ENCODE measurements at places on chromosomes 3 and 15.

DNA sequence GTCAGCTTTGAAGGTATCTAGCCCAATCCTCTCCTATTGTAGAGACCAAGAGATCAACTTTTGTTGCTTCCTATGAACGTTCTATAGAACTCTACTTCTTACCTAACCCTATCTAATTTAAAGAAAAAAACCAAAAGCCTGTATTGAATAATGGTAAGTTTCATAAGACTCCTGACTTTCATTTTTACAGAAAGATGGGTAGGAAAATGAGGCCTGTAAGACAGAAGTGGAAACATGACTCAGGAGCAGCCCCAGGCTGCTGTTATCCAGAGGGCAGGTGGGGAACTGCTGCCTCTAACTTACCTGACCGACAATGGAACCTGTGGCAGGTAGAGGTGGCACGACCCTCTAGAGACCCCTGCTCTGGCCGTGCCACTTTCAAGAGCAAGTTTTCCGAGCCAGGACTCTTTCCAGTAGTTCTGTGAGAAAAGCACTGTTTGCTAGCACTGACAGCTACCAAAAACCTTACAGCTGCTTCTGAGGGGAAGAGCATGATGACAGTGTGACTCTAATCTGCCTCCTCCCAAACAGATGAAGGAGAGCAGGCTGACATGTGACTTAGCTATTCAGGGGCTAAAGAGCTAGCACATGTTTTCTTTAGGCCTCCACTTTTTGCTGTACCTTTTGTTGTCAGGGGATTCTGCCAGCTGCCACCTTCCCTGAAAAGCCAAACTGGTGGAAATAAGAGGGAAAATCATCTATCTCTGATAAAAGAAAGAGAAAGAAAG is 17.5 kb downstream of the POPDC2 start:
- no peak for DNase-seq

DNA sequence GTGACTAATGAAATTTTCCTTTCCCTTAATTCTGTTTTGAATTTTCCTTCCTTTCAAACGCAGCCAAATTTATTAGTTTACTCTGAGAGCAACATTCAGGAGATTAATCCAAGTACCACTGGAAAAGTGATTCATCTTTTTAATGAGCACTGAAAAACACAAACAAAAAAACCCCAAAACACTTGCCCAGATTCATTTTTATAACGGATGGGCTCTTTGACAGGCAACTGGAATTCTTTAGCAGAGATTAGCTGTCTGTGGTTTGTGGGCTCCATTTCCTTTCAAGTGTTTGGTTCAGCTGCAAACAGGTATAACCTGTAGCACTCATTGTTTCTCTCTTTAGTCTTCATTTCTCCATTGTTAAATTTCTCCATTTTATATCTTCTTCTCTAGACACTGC is 3.1 kb upstream of the POLR2M start:
- no peak for DNase-seq

DNA sequence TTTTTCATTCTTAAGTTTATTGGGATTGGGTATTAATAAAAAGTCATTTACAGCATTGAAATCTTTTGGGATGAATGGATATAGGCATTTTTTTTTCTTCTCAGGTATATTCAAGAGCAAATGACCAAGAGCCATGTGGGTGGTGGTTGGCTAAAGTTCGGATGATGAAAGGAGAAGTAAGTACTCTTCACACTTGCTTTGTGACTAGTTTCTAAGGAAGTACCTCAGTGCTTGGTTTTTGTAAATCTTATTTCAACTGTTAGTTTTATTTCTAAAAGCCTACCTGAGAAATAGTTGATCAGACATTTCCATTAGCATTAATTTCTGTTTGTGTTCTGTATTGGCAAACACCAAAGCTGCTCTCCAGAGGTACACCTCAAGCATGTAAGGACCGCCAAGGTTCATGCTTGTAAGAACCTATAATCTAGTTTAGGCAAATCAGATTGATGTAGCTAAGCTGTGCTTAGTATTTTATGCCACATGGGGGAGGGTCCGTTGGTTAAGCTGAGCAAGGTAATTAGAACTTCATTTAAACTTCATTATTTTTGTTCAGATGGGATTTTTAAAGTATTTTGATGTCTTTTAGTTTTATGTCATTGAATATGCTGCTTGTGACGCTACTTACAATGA is 35.4 kb downstream of the FXR1 start:
- no peak for DNase-seq

- no peak for DNase-seq
Observed at GRCh38 chr15:64044300-64045100, 1.8 kb downstream of the DAPK2 start.

- peak; percentile 63 for DNase-seq
Observed at GRCh38 chr3:133643611-133644010, 18.1 kb downstream of the TOPBP1 start.

DNA sequence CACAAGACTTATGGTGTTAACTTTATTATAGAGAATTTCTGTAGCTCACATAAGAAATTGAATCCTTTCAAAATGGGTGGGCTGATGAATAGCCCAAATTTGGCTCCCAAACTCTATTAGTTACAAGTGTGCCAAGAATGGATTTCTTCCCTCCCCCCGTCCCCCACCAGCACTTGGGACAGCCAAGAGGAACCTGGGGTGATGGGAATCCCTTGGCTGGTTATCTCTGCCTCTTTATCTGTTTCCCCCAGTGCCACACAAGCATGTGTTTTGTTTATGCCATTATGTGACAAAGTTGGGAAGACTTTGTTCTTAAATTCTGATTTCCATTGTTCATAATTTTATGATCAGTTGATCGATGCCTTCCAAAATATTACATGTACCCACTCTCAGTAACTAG is 28.3 kb downstream of the CMSS1 start:
- DNase-seq = no peak

GRCh38 chr15:23506762-23507161 is 58.7 kb upstream of the MKRN3 start:
- DNase-seq = no peak

DNA sequence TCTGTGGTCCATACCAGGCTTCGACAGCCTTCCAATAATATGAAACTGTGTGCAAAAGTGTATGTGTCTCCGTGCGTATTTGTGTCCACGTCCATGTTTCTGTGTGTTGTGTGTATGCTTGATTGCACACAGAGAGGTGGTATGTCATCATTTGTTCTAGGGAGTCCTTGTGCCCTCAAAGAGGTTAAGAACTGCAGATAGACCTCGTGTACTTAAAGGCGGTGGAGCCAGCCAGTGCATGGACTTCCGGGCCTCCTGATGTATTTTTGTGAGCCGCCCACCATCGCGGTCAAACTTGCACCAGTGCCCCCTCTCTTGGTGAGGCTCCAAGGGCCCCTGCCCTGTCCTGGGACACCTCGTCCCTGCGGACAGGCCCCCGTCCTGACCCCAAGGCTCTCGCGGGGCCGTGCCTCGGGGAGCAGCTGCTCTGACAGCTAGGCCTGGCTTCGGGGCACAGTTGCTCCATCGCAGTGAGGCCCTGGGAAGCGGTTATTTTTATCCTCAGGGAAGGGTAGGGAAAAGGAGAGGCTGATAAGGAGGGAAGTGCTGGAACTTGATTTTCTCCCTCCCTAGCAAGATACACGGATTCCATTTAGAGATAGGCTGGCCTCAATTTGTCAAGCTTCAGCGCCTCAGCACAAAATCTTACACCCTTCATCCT is 1.2 kb upstream of the RYK start:
- no peak for DNase-seq

DNA sequence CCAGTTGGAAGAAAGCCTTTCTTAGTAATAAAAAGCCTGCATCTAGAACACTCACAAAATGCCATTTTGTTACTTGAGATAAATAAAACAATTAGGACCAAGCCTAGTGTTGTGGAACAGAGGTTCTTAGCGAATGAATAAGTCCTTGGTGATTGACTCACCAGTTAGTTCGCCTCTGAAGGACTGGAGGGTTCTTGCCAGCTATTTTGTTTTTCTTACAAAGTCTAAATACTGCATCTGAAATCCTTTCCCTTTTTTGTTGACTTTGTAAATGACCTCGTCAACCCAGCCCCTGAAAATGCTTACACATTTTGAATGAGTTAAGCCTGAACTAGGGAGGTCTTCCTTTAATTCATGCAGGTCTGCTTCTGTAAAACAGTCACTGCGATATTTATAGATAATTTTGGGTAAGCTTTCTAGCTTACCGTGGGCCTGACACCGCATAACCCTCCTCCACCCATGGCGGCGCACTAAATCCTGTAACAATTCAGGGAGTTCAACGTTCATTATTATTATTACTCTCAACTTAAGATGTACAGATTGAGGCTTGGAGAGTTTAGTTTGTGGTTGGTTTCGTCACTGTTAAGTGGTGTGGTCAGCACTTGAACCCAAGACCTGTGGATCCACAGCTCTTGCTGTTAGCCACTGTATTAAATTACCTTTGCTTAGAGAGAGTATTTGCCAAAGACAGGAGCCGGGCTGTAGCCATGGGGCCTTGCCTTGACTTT is 45.0 kb upstream of the SACM1L start:
- peak; percentile 76 for DNase-seq

- no peak for DNase-seq
Observed at GRCh38 chr15:38030609-38031008, 96.2 kb downstream of the TMCO5A start.

DNA sequence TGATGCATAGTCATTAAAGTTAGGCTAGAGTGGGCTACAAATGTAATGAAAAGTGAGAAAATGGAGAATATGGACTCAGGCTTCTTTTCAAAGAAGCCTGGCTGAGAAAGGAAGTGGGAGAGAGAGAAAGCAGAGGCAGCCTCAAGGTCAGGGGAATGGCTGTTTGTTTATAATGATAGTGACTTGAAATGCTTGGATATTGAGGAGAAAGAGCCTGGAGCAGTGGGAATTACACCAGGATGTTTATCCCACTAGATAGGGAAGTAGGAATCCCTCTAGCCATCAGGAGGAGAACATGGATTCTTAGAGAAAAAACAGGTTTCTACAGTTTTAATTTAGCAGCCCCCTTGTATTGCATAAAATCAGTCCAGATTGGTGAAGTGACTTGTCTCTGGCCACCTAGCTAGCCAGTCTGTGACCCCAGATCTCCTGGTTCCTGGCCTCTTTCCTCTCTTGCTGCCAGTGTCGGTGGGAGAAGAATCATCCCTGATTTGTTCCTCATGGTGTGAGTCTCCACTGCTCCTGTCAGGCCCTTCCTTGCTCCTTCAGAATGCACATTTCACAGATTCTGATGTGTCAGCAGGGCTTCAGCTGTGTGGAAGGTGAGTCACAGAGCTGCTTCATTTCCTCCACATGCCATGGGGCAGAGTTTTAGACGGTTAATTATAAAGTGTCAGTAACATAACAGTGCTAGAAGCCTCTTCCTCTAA is 32.9 kb downstream of the SEMA6D start:
- peak; percentile 58 for DNase-seq

All from retinal pigment epithelial cell (primary cell).